HT-29 (cell line): ENCODE measurements at places on chromosomes 5 and 9.

- no peak for DNase-seq
Observed at GRCh38 chr9:120941046-120941770, 14.6 kb upstream of the TRAF1 start.

DNA sequence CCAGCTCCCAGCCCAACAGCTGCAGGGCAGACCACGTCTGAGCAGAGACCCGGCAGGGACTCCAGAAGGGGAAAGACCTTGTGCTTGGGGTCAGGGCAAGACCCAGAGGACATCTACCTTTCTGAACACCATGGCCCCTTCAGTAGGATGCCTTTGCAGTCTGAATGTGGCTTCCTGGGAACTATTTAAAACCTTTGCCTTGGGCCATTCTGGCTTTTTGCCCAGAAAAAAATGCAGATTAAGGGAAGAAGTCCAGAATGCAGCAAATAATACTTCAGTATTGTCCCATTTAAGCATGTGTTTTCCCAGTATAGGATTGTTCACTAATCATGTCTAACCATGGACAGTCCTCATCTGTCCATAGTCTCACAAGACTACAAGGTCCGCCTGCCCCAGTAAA, 67.5 kb upstream of the ERCC6L2 start:
- no peak for DNase-seq

DNA sequence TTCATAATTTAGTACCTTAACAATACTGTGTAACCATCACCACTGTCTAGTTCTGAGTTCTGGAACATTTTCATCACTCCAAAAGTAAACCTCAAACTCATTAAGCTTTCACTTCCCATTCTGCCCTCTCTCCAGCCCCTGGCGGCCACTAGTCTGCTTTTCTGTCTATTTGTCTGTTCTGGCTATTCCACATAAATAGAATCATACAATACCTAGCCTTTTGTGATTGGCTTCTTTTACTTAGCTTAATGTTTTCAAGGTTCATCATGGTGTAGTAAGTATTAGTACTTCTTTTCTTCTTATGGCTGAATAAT, 138.7 kb downstream of the RAPGEF6 start:
- no peak for DNase-seq

DNA sequence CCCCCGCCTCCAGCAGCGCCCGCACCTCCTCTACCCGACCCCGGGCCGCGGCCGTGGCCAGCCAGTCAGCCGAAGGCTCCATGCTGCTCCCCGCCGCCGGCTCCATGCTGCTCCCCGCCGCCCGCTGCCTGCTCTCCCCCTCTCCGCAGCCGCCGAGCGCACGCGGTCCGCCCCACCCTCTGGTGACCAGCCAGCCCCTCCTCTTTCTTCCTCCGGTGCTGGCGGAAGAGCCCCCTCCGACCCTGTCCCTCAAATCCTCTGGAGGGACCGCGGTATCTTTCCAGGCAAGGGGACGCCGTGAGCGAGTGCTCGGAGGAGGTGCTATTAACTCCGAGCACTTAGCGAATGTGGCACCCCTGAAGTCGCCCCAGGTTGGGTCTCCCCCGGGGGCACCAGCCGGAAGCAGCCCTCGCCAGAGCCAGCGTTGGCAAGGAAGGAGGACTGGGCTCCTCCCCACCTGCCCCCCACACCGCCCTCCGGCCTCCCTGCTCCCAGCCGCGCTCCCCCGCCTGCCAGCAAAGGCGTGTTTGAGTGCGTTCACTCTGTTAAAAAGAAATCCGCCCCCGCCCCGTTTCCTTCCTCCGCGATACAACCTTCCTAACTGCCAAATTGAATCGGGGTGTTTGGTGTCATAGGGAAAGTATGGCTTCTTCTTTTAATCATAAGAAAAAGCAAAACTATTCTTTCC, 19.3 kb downstream of the CDKN2A start:
- DNase-seq, result no peak

- DNase-seq, result no peak
Observed at GRCh38 chr9:127848756-127849504, 5.5 kb downstream of the ENG start.

DNA sequence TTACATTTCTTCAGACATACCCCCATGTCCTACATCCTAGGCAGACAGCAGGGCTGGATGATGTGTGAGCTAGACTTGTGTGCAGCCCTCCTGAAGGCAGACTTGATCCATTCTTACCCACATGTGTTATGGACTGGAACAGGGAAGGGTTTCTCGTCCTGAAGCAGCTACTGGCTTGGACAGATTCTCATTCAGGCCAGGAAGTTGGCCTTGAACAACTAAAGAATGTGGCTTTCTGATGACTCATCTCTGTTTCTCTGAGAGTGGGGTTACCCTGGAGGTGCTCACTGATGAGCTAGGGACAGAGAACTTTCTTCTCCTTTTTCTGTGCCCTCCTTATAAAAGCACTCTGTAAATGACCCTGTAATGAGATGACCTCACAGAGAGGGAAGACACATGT, 246.5 kb downstream of the PCSK5 start:
- peak; percentile 10 for DNase-seq
